ENCODE measurements at places on chromosomes 1 and 21.

DNA sequence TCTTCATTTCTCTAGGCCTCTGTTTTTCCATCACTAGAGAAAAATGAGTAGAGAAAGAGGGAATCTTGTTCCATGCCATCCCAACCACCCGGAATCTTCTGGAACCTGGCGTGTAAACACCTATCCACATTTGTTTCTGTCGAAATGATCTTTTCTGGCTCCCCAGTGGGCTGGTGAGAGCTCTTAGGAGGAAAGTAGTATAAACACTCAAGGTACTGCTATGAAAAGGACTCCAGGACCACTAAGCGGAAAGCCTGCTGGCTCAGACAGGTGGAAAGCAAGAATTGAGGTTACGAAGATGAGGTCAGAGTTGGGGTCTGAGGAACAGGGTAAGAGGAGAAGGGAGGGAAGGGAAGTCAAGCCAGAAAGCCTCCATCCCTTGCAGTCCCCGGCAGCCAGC is 90.8 kb downstream of the PLXNA2 start:
- no peak for DNase-seq

GRCh38 chr1:184824691-184825323 is 70.1 kb upstream of the EDEM3 start:
- no peak for DNase-seq

DNA sequence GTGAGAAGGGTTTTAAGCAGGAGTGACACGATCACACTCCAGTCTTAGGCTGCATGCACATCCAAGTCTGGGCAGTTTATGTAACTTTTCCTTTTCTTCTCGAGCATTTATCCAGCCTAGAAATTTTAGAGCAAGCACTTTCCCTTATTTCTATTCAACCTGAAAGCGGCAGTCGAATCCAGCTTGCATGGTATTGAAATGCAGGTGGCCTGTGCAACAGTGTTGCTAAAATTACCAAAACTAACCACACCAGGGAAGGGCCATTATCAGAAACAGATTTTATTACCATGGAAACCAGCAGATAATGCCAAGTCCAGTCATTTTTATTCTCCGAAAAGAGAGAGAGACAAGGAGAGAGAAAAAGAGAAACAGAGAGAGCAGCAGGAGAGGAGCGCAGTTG is 179.9 kb upstream of the ZC3H12A start:
- DNase-seq: no peak

GRCh38 chr21:8990326-8991087 is 1530.9 kb upstream of the TPTE start:
- DNase-seq: no peak

- DNase-seq: no peak
Measured at GRCh38 chr1:10687782-10688408, 108.6 kb downstream of the CASZ1 start.

GRCh38 chr1:93525431-93525830 is 77.5 kb downstream of the FNBP1L start:
- no peak for DNase-seq

- no peak for DNase-seq
Measured at GRCh38 chr1:207502726-207503125, 6.8 kb downstream of the CR1 start.

GRCh38 chr1:162823231-162823630 is 32.7 kb downstream of the HSD17B7 start:
- no peak for DNase-seq

DNA sequence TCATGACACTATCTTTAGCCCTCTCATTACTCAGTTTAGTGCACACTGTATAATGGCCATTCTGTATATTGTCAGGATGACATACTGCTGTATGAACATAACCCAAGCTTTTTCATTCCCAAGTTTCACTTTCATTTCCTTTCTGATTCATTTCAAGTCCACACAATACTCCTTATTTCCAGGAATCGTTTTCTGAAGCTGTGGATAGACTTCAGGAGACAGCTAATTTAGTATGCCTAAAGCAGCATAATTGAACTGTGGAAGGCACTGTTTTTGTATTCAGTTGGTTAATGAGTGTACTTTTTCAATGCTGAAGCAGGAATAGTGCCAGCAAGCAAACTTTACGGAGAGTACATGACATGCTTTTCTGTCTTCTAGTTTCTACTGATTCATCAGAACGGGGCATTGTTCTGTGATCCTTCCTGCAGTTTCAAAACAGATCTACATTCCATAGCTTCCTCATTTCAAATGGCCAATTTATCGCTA is 578.5 kb upstream of the ZP4 start:
- DNase-seq: no peak

Measured in hematopoietic multipotent progenitor cell treated with erythropoietin and hydrocortisone succinate and interleukin-3 and kit ligand, for 15 days (in vitro differentiated cells).